Activated T-helper 17 cell treated with anti-CD3 and anti-CD28 coated beads, Interleukin-2, amount 50 U/mL, for 72 hours (primary cell): ENCODE measurements at places on chromosomes 11 and 22. TPM values are rescaled to one million over a fixed set of nuclear protein-coding genes. Genes with fewer than 3 reads are reported as not detected.

Gene OR2AG2
- total RNA-seq, result not detected

Gene SCN4B
- total RNA-seq, result 0.09 TPM

DNA sequence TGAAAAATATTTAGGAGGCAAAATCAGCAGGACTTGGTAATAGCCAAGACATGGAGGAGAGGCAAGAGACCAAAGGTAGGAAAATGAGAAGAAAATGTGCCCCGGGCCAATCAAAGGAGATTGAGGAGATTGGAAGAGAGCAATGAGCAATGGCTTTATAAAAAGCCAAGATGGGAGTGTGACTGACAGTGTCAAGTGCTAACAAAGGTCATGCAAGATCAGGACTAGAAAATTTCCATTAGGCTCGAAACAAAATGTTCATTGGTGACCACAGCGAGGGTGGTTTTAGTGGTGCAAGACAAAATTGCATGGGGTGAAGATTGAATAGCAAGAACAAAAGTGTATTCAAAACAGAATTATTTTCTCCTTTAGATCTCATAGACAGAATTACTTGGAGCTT, 45.2 kb upstream of the TBCEL start:
- ATAC-seq, result no peak

- no peak for ATAC-seq
These were observed 64.9 kb downstream of the ENDOD1 start for GRCh38 chr11:95154514-95154913.

Gene RAG1
- 0.13 TPM for total RNA-seq

DNA sequence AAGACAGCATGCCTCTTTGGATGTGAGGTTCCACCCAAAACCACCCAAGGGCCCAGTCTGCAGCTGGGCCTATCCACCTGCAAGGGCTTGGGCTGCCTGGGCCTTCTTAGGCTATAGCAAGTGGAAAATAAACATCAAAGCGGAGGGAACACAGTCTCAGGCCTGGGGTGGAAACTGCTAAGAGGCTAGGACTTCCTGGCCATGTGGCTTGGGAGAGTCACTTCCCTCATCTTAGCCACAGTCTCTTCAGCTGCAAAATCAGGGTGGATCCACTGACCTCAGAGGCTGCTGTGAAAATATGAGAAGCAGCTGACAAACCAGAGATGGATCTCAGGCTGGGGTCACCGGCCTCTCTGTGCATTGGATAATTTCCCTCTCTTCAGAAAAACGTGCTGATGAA, 30.6 kb upstream of the TFIP11 start:
- ATAC-seq, result peak; percentile 42

GRCh38 chr11:107102692-107103477, 84.6 kb upstream of the GUCY1A2 start:
- no peak for ATAC-seq

DNA sequence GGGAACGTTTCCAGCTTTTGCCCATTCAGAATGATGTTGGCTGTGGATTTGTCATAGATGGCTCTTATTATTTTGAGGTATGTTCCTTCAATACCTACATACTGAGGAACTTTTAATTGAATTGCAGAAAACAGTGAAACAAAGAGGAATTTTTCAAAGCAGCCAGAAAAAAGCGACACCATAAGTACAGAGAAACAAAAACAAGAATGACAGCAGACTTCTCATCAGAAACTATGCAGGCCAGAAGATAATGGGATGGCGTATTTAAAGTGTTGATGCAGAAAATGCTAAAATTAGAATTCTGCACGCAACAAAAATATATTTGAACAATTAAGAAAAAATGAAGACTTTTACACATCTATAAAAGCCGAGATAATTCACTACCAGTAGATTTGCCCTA, 95.4 kb upstream of the TIMP3 start:
- ATAC-seq, result no peak

DNA sequence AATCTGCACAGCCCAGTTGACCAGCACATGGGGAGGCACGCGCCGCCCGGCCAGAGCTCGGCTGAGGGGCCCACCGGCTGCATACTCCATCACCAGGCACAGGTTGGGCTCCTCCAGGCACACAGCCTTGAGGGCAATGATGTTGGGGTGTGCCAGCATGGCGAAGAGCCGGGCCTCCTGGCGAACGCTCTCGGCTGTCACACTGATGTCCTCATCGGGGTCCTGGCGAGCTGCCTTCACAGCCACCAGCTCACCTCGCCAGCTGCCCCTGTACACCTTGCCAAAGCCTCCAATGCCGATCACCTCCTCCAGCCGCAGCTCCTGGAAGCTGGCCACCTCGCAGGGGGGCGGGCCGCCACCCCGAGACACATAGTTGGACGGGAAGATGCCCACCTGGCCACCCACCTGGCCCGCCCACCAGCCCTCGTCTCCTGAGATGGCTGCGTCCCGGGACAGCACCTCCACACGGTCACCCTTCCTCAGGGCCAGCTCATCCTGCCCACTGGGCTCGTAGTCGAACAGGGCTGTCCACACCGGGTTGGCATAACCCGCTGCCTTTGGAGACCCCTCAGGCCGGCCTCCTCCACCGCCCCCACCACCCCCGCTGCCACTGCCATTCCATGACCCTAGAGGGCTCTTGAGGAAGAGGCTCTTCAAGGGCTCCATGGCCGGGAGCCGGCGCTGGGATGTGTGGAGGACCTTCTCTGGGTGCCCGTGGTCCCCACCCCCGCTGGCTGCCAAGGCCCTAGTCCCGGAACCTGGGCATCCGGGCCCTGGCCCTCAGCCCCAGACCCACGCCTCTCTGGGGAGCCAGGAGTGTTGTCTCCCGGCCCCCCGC, 711 bp downstream of the MAP3K11 start:
- no peak for ATAC-seq

DNA sequence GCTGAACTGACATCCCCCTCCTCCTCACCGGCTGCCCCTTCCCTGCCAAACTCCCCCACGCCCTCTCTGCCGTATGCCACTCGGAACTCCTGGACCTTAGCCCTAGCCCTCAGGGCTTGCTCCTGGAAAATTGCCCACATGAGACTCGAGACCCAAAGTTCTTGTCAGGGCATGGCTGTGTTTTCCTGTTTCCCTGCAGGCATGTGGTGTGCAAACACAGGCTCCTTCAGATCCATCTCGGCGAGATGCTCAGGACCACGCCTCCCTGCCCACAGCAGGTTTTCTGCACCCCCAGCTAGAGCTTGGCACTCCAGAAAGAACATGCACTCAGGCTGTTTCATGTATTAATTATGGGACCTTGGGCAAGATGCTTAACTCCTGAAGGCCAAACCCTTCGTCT, 1480.4 kb downstream of the BRD1 start:
- ATAC-seq, result no peak

Gene HEPN1
- not detected for total RNA-seq

- ATAC-seq, result peak; percentile 2
These were observed 108.0 kb downstream of the MAML2 start for GRCh38 chr11:96234866-96235441.

GRCh38 chr11:55994525-55994924, at the start of gene OR5F1:
Gene OR5F1, minus strand, starts transcription at chr11:55994625. Its CDS starts 0 bp downstream, at chr11:55994625.
- no peak for ATAC-seq

DNA sequence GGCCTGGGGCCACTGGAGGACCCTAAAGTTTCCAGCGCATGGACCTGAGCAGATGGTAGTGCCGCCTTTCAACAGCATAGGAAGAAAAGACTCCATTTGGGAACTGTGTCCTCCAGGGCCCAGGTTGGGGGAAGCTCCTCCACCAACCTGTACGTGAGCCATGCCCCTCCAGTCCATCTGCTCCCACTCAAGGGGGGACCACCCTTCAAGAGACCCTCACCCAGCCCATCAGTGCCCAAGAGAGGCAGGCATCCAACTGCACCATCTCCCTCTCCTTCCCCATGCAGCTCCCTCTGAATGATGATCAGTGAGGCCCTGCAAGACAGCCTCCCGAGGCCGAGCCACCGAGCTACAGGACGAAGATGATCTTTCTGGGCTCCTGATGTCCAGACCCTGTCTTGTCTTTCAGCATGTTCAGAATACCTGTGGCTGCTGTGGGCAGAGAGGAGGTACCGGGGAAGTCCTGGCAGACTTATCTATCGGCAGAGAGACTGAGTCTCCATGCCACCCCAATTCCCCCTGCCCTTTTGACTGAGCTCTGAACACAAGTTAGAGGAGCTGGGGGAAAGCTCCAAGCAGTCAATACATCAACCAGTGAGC, 25.0 kb upstream of the JAM3 start:
- no peak for ATAC-seq

DNA sequence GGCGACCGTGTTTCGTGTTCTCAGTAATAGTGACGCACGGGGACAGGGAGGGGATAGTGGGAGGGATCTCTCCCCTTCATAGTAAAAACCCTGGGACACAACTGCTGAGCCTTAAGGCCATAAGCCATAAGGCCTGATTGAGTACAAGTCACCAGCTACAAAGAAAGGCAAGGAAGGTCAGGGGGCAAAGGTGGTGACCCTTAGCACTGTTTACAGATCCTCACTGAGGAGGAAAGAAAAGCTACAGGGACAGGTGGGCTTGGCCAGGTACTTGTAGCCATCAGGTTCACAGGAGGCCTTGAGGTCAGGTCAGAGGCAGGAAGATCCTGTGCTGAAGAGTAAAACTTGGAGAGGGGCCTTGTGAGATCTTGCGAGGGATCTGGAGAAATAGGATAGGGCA, 15.1 kb upstream of the AMPD3 start:
- ATAC-seq, result no peak

DNA sequence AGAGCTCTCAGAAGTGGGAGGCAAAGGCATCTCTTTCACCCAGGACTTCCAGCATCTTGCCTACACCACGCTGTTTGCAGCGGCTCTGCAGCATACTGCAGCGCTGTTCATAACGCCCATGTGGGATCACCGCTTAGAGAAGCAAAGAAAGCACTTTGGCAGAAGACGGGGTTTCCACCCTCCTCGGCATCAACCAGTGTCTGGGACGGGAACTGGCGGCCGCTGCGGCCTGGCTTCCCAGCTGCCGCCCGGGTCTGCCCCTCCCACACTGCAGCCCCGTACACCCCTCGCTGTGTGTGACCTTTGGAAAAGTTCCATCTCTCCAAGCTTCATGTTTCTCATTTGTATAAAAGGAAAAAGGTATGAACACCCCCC, 545 bp upstream of the TIRAP start:
- peak; percentile 22 for ATAC-seq

DNA sequence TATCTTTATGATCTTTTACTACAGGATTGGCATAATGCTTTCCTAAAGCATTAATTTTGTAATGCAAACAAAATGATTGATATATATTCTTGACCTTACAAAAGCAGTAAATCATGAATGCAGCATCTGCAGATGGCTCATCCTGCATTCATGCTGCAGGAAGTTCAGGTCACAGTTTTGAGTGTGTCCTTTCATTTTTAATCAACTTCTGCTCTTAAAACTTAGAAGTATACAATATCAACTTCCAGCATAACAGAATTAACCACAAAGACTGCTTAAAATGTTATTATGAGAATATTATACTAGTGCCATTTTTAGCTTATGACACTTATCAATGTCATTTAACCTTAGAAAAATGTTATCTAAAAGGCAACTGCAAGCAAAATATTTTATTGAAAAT, 54.0 kb downstream of the SLC36A4 start:
- ATAC-seq, result no peak

GRCh38 chr11:106047631-106048030, 25.6 kb upstream of the MSANTD4 start:
- no peak for ATAC-seq

DNA sequence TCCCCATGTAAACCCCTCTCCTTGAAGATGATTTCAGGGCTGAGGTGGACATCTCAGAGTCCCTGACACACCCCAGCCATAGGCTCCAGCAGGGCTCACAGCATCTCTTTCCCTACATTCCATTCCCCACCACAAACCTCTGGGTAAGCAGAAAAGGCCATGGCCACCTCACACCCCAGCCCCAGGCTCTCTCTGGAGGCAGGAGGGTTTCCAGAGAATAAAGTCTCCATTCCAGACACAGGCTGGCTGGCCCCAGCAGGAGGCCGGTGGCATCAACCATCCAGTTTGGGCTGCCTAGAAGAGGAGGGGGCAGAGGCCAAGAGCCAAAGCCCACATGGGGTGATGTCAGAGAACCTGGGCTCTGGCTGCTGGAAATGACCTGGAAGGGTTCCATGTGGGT, 61.4 kb downstream of the TP53I11 start:
- no peak for ATAC-seq

- ATAC-seq, result no peak
These were observed 139.5 kb upstream of the TIMP3 start for GRCh38 chr22:32661737-32662586.
